ENCODE measurements at places on chromosomes 16 and 17.

GRCh38 chr16:85117418-85117817 lies 5.1 kb upstream of the CIBAR2 start:
- DNase-seq: no peak

GRCh38 chr17:5719976-5720375 lies 135.7 kb upstream of the NLRP1 start:
- DNase-seq: no peak

- no peak for DNase-seq
Measured at GRCh38 chr17:13490906-13491482, 110.7 kb downstream of the HS3ST3A1 start.

GRCh38 chr17:58970609-58971450 lies 135.8 kb downstream of the TRIM37 start:
- DNase-seq: no peak
